Activated CD8-positive, alpha-beta memory T cell treated with anti-CD3 and anti-CD28 coated beads, Interleukin-2, amount 10 ng/mL, durations not matched to agents 7 days and 5 days (primary cell): ENCODE measurements at places on chromosomes 5 and 9. TPM values are rescaled to one million over a fixed set of nuclear protein-coding genes. Genes with fewer than 3 reads are reported as not detected.

PCDHB7 gene
- not detected for total RNA-seq

HMHB1 gene
- not detected for total RNA-seq

IL33 gene
- not detected for total RNA-seq

DNA sequence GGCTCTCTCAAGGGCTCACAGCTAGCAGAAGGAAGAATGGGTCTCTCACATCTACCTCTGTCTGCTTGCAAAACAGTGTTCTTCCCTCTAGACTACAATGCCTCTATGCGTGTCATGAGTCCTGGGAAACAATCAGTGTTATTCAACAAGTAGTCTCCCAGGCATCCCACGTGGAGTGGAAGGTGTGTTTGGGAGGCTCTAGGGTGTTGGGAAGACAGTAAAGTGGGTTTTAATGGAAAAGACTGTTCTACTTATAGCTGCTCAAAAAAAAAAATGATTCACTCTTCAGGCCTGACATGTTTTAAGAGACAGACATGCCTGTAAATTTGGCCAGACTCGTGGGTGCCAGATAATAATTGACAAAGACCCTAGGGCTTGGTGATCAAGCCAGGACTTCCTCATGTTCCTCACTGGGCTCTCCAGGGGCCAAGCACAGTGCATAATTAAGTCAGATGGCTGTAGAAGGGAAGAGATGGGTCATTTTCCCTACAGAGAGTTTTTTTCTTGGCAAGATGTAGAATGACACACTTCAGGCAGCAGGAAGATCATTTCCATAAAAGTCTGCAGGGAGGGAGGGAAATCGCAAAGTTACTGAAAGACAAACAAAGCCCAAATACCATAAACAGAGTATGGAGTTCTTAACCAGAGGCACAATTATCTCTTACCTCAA, 246.4 kb downstream of the ACTL7B start:
- DNase-seq: no peak

- no peak for DNase-seq
Measured at GRCh38 chr9:136952321-136952850, 313 bp downstream of the LCN12 start.

DNA sequence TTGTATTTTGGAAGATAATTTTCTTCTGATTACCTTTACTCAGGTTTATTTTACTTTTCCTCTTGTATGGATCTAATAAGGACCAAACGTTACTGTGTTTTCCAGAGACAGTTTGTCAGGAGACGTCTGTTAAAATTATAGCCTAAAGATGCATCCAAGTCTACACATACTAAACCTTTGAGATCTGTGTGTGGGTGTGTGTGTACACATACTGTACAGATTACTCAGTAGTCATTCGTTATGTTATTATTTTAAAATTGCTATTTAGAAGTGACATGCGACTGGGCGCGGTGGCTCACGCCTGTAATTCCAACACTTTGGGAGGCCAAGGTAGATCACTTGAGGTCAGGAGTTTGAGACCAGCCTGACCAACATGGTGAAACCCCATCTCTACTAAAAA, 51.6 kb upstream of the CNTLN start:
- no peak for DNase-seq

DNA sequence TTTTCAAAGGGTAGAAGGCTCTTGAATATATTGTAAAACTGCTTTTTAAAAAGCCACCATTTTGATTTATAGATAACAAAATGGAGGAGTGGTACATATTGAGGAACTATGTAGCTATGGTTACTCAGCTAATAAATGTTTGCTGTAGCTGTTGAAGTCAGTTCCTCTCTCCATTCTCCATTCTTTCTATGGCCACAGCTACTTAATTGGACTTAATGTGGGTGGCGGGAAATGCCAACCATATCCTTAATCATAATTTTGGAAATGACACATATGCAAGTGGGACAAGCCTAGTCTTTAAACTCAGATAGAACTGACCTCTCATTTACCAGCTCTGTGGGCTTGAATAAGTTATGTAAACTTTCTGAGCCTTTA, 10.6 kb downstream of the CDKN2A start:
- DNase-seq: no peak

DNA sequence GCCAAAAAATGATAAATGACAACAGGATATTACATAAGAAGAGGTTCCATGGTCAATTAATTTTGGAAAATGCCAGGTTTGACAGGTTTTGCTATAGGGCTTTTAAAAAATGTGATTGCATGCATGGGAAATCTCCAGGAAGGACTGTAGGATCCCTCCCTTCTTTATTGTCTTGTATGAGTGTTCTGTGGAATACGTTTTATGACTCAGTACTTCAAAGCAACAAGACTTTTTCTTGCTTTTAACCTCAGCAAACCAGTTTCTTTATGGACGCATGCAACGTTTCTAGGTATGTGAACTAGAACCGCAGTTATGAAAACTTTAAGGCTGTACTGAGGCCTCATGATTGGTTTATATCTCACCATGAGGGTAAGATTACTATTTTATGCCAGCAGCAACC, 76.6 kb upstream of the NTRK2 start:
- DNase-seq: no peak

DNA sequence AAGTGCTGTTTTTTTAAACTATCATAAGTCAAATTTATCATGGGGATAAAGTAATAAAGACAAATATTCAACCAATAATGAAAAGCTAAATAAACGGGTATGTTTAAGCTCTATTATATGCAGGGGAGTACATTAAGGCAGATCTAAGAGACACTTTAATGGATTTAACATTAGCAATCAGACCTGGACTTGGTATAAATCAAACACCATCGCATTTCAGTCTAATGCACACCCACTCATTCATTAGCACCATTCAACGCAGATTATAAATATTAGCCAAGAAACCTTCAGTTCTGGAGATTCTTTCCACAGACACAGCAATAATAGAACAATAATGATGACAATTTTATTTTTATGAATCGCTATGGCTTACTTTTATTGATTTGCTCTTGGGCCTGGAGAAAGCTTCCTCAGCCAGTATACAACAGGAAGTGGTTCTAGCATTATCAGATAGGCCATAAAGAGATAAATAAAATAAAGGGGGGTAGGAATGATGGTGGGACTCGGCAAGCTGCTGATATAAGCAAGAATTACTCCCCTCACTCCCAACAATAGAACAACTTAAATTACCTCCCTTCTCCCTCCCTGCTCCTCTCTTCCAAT, 172.2 kb downstream of the PSAT1 start:
- DNase-seq: no peak

DNA sequence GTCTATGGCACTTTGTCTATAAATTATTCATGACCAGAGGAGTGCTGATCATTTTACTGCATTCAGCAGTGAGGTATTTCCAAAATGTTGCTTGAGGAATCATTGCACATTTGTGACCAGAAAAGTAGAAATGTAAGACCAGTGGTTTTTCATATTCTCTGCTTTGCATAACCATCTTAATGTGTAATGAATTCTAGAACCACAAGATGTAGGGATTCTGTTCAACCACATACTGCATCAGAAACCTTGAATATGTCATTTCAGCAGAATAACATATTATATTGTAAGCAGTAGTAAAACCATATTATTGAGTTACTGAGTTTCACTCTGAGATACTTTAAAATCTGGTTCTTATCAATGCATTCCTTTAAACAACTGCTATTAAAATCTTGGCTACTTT, 1243.4 kb downstream of the MAT2B start:
- no peak for DNase-seq

DNA sequence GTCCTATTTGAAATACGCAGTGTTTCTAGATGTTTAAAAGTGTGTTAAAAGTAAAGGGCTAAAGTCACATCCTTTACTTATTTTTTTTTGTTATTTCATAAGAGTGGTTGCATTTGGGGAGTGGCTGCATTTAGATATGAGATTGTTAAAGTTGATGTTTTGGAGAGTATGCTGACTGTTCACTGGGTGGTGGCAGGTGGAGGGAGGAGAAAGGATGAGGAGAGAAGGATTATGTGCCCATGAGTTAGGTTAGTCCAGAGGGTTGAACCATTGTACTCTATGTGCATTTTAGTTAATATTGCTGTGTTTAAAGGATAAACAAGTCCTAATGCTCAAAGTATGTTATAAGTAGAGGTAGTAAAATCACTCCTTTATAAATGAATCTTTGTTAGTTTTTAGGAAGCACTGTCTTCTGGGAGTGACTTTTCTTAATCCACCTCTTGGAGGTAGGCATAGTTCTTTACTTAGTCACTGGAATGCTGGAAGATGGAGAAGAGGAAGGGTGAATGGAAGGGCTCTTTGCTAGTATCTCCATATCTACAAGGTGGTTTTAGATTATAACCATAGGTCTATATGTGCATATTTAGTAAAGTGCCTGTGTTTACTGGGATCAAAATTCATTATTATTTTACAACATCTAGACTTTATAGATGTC, 332.3 kb downstream of the NPR3 start:
- no peak for DNase-seq

DNA sequence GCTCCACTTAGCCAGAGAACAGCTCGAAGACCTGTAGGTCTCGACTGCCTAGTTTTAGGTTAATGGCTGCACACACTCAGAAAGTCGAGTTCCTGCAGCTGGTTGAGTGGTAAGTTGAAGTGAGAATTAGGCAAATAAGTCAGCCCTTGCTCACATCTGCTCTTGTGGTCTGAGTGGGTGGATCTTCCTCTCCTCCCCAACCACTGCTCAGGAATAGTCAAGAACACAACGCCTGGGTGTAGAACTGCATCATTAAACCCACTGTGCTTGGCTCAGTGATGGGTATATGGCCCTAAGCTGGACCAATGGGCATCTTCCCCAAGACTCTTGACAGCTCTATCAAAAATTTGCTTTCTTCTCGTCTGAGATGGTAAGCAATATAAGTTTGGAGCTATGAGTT, 20.9 kb upstream of the ADAM19 start:
- peak; percentile 83 for DNase-seq

- DNase-seq: peak; percentile 14
Measured at GRCh38 chr9:134590240-134591081, 51.1 kb upstream of the COL5A1 start.

DNA sequence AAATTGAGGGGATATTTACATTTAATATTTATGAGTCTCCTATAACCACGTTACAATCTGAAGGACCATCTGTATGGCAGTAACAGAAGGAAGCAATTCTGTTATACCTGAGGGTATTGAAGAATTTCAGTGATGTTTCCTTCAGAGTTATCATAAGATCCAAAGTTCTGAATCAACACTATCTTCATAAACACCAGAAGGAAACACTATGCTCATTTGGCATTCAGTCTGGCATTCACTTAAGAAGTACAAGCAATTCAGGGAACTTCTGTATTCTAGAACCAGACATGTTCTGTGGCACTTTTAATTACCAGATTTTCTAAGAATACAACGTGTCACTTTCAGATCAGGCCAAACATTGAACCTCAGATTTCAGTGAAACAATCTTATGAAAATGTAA, 9.6 kb downstream of the DAB2 start:
- no peak for DNase-seq

GRCh38 chr9:126335837-126336735, 9.5 kb downstream of the MVB12B start:
- no peak for DNase-seq
